ENCODE measurements at places on chromosomes 13 and 19.

DNA sequence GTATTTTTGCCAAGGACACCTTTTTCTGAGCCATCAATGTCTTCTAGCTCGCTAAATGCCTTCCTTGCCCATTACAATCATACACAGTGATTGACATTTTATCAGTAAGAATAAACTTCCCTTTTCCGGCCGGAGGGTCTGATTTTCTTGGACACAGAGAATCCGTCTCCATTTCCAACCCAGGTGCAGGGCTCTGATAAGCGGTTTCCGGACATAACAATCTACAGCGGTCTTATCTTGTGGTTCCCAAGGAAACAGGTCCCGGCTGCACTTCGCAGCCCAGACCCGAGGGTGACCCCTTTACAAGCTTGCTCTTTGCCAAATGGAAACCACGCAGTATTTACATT lies 5.1 kb upstream of the ZNF77 start:
- DNase-seq = no peak

GRCh38 chr13:25602176-25602575 lies 230.4 kb downstream of the ATP8A2 start:
- DNase-seq = no peak

DNA sequence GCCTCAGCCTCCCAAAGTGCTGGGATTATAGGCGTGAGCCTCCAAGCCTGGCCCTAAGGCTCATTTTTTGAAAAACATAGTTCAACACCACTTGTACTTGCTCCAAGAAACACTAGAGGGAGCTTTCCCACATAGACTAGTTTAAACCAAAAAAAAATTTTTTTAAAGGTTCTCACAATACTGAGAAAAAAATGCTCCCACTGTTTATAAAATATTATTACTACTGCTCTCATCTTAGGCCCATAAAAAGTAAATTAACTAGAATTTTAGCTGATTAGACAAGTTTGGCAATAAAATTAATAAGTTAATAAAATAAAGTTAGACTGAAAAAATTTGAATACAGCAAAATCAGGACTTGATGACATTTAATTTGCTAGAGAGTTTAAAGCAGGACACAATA lies 109.5 kb downstream of the TBC1D4 start:
- peak; percentile 46 for DNase-seq

GRCh38 chr13:103883698-103884097 lies 817.5 kb upstream of the SLC10A2 start:
- no peak for DNase-seq

- no peak for DNase-seq
Observed at GRCh38 chr13:108700422-108701170, 71.2 kb downstream of the MYO16 start.

DNA sequence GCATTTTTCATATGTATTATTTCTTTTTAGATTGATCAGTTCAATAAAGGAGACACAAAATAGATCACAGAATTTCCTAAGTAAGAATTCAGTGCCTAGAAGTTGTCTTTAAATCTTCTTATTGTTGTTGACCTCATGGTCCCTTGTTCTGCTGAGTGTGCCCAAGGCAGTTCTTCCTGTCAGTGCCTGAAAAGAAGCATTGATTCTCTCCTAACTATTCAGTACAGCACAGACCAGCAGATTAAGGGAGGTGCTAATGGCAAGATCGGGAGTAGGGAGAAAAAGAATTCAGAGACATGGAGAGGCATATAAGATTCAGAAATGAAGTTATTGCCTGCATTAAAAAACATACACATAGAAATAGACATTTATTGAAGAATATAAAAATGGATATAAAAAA lies 180.5 kb upstream of the PCDH9 start:
- no peak for DNase-seq

DNA sequence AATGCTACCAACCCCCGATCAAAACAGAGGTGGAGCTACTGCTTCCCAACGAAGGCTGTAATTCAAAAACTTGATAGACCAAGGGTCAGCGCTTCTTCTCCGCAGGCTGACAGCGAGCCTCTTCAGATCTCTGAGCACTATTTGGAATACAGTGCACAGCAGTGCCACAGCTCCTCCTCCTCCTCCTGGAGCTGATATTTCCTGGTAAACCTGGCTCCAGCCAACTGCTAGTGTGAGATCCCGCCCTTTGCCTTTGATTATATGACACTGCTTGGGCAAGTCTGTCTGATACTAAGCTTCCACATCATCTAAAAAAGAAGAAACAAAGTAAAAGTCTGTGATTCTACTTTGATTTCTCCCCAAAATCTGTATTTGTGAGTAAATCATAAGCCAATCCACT lies 710.5 kb downstream of the DACH1 start:
- DNase-seq = no peak

- no peak for DNase-seq
Observed at GRCh38 chr13:31018511-31018910, 86.1 kb downstream of the TEX26 start.

DNA sequence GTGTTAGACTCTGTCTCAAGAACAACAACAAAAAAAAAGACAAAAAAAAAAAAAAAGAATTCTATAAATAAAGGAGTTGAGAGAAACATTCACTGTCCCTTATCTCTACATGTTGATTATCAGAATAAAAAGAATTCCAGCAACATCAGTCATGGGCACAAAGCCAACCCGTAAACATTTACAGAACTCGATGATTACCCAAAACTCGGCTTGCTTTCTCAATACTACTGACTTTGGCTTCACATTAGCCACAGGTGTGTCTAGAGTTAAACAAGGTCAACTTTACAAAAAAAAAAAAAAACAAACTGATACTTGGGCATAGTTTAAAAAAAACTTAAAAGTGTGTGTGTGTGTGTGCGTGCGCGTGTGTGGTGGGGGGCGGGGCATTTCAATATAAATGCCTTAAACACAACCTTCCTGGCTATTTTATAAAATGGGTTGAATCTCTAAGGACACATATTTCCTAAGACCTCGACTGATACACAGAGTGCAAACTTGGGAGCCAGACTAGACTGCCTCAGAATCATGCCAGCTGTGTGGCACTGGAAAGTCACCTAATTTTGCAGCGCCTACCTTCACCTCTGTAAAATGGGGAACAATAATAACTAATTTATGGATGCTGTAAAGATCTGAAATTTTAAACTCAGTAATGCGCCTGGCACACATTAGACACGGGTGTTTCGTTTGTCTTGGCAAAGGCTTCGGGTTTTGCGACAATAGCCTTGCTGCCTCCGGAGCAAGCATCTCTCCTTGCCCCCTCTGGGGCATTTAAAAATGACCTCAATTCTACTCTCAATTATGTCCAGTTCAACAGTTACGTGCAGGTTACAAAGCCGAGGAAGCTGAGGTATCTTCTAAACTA lies 922 bp downstream of the EBPL start:
- DNase-seq = no peak

GRCh38 chr19:566403-566802 lies 6.0 kb upstream of the BSG start:
- DNase-seq = no peak

GRCh38 chr19:4653793-4654436 lies 14.6 kb downstream of the TNFAIP8L1 start:
- no peak for DNase-seq

GRCh38 chr13:57653229-57653989 lies 21.9 kb downstream of the PCDH17 start:
- no peak for DNase-seq

DNA sequence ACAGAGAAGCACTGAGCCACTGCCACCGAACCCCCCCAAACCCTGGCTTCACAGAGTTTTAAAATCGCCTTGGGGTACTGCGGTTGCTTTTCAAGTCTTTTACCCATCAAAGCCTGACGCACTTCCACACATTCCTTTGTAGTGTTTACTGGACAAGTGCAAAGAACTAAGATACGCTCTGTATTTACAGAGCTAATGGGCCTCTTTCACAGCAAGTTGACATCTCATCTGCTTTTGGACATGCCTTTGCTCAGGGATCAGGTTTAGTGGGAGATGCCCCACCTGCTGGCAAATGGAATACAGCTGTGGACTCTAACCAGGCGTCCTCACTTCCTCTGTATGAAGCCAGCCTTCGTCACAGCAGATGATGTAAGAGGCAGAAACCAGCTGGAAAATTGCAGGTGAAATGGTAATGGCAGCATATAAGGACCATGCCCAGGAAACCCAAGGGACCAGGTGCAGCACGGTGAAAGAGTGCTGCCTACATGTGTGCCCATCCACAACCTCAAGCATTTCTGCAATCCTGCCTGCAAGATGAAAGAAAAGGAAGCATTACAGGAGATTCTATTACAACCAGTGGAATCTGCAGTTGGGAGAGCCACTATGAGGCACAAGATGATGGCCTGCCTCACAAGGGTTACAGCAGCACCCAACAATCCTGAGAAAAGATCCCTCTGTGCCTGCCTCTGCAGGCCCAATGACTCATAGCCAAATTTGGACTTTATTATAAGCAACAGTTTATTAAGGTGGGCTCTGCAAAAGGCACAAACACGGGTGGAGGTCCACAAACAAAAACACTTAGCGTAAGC lies 34.7 kb downstream of the BRD4 start:
- no peak for DNase-seq

DNA sequence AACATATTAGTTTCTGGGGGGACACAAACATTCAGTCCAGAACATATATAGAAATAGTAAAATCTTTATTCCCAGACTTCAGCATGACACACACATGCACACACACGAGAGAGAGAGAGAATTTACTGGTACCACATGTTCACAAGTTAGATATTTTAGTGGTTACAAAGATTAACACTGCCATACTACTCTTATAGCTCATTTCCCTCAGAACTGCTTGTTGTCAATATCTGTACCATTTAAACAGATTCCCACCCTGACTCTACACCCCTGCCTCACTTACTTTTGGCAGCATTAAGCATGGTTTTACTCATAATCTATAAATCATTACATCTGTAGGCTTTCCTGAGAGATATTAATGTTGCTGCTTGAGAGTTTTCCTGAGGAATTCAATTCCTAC lies 524.7 kb upstream of the HTR2A start:
- no peak for DNase-seq

DNA sequence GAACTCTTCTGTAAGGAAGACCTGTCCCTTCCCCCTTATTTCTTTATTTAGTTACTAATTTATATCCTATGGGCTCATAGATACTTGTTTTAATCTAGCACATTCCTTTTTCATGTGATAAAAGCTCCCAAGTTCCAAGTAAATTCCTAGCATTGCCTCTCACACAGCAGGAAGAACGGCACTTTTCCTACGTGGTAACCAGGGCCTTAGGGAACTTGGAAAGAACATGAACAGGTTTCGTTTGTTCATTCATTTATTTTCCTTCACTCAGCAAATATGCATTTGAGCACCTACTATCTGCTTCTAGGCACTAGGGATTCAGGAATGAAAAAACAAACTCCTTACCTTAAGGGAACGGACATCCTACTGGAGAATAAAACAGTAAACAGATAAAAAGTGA lies 125.1 kb downstream of the SIPA1L3 start:
- no peak for DNase-seq

DNA sequence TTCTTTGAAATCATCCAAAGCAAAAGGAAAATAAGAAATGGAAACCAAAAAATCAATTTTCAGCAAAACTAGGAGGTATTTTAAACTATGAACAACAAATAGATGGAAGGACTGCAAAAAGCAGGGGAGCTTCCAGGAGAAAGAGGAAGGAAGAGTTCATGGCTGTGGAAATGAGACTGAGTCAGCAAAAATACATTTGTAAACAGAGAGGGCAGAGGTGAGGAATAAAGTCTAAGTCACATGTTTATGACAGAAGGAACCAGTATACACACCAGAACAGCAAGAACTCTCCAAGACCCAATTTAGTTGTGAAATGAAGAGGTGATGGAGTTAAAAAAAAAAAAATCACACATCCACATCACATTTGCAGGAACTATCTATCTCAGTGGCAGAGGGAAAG lies 69.6 kb downstream of the RNASEH2B start:
- no peak for DNase-seq

GRCh38 chr13:38707460-38707859 lies 20.6 kb downstream of the FREM2 start:
- DNase-seq = no peak

GRCh38 chr13:26601669-26602068 lies 44.2 kb downstream of the WASF3 start:
- no peak for DNase-seq

- no peak for DNase-seq
Observed at GRCh38 chr13:74573654-74574053, 439.4 kb upstream of the KLF12 start.

GRCh38 chr13:98803111-98803561 lies 50.7 kb upstream of the SLC15A1 start:
- DNase-seq = no peak

GRCh38 chr19:2865334-2866100 lies 1.6 kb upstream of the ZNF556 start:
- DNase-seq = no peak

DNA sequence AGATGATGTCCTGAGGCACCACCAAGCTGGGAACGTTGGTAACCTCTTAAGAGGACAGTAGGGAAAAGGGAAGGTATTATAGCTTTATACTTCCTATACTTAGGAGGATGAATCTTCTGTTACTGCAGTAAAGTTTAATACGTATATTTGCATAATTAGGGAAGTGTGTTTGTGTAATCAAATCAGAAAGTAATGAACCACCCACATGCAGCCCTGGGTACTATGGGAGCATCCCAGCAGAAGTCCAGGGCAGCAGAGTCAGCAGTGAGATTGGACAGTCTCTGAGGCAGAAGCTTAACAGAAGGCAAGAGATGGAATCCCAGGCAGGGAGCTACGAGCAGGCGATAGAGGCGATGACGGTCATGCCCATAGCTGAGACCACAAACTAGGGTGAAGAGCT lies 12.5 kb downstream of the SAFB start:
- no peak for DNase-seq

DNA sequence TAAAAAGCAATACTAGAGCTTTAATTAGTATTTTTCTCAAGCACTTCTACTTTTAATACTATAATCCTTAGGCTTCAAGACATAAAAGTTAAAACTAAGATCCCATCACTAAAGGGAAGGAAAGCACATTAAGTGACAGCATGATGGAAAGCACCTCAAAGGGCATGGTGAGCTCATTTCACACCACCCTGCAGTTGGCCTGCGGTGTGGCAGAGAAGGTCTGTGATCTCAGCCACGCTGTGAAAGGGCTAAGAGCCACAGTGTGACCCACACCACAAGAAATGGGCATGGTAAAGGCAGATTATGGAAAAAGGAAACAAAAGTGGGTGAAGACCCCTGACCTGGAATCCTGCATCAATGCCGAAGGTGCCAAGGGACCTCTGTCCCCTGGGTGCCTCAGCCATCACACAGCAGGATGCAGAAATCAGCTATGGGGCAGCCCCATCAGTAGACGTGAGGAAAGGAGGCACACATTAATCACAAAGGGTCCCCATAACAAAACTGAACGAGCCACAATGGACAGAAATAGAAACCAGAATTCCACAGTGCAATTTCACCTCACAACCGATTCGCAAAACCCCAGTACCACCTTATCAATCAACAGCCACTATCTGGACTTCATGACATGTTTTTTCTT lies 33.6 kb downstream of the TUBGCP3 start:
- DNase-seq = no peak

- DNase-seq = no peak
Observed at GRCh38 chr19:4660993-4661392, 9.1 kb downstream of the MYDGF start.

DNA sequence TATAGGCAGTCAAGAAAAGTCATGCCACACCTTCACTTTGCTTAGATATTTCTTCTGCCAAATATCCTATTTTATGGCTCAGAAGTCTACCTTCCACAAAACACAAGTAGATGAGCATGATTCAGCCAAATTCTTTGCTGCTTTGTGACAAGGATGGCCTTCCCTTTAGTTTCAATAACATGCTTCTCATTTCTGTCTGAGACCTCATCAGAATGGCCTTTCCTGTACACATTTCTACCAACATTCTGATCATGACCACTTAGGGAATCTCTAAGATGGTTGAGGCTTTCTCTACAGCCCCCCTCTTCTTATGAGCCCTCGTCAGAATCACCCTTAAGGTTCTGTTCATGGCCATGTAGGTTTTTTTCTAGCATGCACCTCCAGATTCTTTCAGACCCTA lies 96.2 kb downstream of the COL4A2 start:
- DNase-seq = no peak
